ENCODE measurements at places on chromosomes 6 and 20. TPM values are rescaled to one million over a fixed set of nuclear protein-coding genes. Genes with fewer than 3 reads are reported as not detected.

Gene TMEM14A
- 19.5 TPM for total RNA-seq

Gene HLA-DPA1
- total RNA-seq: not detected

Gene C20orf202
- total RNA-seq: not detected

Gene ARG1
- total RNA-seq: not detected

Gene DNMT3B
- 6.8 TPM for total RNA-seq

DNA sequence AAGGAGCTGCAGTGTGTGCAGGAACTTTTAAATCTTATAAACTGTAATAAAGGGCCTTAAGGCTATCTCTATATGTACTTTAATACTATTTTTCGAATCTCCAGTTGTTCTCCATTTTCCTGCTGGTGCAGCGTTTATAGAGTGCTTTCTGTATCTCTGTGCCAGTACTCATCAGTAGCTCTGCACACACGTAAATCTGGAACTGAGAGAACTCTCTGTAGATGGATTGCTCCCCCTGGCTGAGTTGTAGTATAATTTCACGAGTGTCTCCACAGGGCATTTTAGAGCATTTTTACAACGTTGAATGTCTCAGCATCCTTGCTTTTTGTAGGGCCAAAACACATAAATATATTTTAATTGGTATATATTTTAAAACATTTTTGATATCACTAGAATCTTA, 256.5 kb downstream of the TRDN start:
- H3K27me3 ChIP-seq: no peaks in the 10 kb centered on the region
- H3K4me1 ChIP-seq: no peaks in the 10 kb centered on the region
- no peak overlapping the region for H3K4me3 ChIP-seq
- H3K36me3 ChIP-seq: no peaks in the 10 kb centered on the region

DNA sequence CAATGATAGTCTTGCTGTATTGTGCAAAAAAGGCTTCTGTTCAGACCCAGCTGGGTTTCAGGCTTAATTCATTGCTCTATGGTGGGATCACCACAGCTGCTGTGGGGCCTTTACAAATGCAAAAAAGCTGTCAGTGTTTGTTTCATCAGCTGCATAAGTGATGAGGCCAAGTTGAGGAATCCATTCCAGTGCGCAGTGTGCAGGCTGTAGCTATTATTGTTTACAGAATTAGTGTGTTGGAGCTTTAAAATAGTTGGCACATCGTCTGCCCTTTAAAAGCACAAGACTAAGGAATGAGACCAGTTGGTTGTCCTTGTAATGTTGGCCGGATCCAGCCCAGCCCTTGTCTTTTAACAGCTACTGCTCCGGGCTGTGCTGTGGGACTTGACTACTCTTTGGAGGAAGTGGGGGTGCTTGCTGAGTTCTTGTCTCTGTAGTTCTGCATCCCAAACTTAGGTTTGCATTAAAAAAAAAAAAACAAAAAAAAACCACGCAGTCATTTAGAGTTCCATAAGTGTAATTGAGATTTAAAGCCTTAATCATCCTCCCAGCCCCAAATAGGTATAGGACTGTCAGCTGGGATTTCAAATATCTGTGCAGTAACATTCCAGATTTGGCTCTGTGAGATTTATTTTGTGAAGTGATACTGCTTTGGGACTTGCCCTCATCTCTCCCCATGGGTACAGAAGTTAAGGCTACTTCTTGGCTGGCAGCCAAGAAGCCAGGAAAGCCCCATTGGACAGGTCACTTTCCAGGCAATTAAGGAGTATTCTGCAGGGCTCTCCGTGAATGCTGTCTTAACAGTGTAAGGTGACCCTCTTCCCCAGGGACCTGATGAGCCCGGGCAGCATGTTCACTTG, 19.3 kb downstream of the JARID2 start:
- no peak overlapping the region for H3K4me3 ChIP-seq
- no peaks in the 10 kb centered on the region for H3K27me3 ChIP-seq
- peak overlapping the region; percentile 67 for H3K27ac ChIP-seq
- peaks cover 29% of the 10 kb centered on the region for H3K4me1 ChIP-seq

DNA sequence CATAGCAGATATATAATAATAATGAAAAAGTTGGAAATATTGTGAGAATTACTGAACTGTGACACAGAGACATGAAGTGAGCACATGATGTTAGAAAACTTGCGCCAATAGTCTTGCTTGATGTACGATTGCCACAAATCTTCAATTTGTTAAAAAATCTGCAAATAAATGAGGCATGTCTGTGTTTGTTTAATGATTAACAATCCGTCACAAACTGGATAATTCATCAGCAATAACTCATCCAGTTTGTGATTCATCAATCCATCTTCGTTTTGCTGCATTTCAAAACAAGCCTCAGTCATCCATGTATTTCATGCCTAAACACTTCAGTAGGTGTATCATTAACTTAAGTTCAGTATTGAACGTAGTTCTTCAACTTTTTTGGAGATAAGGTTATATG, 25.5 kb upstream of the SMIM26 start:
- H3K36me3 ChIP-seq: peaks cover 12% of the 10 kb centered on the region
- DNase-seq: no peak
- H3K4me3 ChIP-seq: no peak overlapping the region

GRCh38 chr6:147127587-147127986, 76.6 kb upstream of the STXBP5 start:
- H3K27me3 ChIP-seq: no peaks in the 10 kb centered on the region
- no peak overlapping the region for H3K4me3 ChIP-seq
- no peaks in the 10 kb centered on the region for H3K4me1 ChIP-seq
- DNase-seq: no peak

DNA sequence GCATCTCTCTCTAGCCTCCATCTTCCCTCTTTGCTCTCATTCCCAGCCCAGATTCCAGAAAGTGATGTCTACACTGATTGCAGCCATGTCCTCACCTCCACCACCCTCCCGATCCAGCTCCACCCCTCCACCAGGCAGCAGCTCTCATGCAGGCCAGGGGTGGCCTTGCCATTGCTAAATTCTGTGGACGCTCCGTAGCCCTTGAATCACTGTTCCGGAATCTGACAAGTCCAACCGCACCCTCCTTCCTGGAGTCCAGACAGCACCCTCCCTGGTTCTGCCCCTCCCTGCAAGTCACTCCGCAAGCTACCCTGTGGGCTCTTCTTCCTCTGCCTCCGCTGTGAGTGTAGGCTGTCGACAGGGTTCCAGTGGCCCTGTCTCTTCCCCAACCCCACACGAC, 26.2 kb downstream of the TNXB start:
- H3K27ac ChIP-seq: no peak overlapping the region
- no peak overlapping the region for H3K4me3 ChIP-seq
- H3K27me3 ChIP-seq: peaks cover 8% of the 10 kb centered on the region

DNA sequence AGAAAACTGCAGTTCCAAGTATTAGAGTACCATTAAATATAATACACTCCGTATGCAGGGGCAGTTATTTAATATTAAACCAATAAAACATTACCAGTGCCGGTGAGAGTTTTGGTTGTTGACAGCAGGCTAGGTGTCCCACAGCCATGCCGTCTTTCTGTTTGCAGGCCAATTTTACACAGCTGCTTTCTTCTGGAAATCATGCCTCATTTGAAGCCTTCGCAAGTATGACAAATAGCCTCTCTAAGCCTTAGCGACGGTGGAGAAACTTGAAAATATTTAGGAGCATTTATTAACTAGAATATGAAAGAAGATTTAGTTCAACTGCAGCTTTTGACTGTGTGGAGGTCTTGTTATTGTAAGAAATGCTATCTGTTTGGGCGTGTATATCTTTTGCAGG, 226.0 kb downstream of the BMP2 start:
- no peaks in the 10 kb centered on the region for H3K27me3 ChIP-seq
- no peaks in the 10 kb centered on the region for H3K4me1 ChIP-seq
- H3K4me3 ChIP-seq: no peak overlapping the region
- DNase-seq: no peak
- H3K36me3 ChIP-seq: no peaks in the 10 kb centered on the region

DNA sequence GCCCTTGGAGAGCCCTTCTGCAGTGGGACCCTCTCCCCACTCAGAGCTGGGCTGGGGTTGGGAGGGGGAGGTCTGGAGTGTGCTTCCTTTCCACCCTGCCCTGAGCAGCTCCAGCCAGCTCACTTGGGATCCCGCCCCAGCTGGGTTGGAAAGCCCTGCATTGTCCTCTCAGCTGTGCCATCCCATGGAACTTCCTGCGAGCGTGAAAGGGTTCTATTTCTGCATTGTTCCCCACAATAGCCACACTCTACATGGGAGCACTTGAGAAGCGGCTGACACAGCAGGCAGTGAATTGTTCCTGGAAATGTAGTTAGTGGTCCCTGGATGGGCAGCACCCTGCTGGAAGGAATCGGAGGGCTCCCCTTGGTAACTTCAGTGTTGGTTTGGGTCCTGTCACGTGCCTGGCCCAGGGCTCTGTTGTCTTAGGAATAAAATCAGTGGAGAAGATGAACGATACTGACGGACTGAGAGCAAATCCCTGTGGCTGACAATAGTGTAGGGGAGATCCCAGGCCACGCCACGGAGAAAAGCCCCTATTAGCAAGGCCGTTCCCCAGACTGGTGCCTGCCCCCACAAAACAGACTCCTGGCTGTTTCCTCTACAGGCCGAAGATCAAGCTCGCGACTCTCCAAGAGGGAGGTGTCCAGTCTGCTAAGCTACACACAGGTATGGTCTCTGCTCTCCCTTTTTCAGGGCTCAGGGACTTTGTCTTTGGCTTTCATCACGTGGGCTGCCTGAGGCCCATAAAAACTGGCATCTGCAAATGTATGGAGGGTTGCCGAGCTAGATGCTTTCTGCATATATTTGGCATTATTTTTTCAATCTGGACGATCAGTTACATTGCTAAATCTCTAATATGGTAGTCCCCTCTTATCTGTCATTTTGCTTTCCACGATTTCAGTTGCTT, 18.8 kb downstream of the DNMT3B start:
- no peak overlapping the region for H3K27ac ChIP-seq
- no peak for DNase-seq
- no peaks in the 10 kb centered on the region for H3K4me1 ChIP-seq
- no peaks in the 10 kb centered on the region for H3K27me3 ChIP-seq
- no peak overlapping the region for H3K4me3 ChIP-seq

Measured in endothelial cell of umbilical vein (primary cell).